CD4-positive, alpha-beta T cell treated with Interleukin-12 subunit alpha and Interleukin-12 subunit beta, for 1 hour (primary cell): ENCODE measurements at places on chromosomes 6 and 20.

GRCh38 chr6:136655239-136656014 lies 105.2 kb upstream of the MAP7 start:
- DNase-seq = no peak

GRCh38 chr20:830011-830521 lies 3.4 kb upstream of the FAM110A start:
- DNase-seq = no peak

DNA sequence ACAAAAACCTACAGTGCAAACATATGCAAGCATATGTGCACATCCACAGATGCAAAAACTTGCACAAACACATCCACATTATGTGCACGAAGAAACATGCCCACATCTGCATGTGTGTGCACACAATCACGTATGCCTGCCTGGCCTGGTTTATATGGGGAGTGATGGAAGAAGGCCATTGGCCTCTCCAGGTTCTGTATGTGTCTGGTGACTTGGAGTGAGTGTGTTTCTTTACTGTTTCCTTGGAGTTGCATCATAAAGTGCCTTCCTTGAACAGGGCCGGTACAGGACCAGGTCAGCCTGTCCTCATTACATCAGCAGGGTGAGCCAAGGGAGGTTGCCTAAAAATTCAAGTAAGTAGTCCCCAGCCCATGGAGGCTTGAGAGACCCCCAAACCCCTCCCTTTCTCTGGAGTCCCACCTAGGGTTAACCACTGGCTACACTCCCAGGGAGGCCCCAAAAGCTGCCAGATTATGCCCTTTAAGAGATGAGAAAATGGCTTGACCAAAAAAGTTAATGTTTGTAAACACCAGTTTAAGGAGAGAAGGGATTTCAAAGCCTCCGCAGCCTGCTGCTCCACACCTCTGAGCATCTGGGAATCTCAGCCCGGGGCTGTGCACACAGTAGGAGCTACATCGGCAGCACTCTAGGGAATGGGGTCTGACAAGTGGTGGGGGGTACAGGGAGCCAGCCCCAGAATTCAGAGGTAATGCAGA lies 140.8 kb downstream of the VEGFA start:
- no peak for DNase-seq

GRCh38 chr6:14110001-14110818 lies 7.4 kb upstream of the CD83 start:
- DNase-seq = no peak

DNA sequence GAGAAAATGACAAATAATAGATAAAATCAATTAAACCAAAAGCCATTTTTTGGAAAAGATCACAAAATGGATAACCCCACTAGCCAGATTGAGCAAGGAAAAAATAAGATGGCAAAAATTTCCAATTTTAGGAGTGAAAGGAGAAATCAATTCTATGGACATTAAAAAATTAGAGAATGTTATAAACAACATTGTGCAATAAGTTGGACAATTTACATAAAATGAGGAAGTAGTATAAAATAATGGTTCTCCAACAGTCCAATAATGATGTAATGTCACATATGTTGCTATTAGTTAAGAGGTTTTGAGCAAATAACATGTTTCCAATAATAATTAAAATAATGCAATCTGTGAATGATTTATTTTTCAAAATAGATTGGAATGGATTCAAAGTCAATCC lies 3.1 kb upstream of the SNAP91 start:
- DNase-seq = no peak

GRCh38 chr20:6595704-6596103 lies 171.8 kb upstream of the BMP2 start:
- DNase-seq = no peak

- DNase-seq = no peak
Observed at GRCh38 chr6:142359271-142359960, 57.6 kb downstream of the ADGRG6 start.

- no peak for DNase-seq
Observed at GRCh38 chr6:106847116-106847515, 127.4 kb downstream of the CD24 start.

GRCh38 chr20:53660078-53660909 lies 66.7 kb upstream of the ZNF217 start:
- DNase-seq = peak; percentile 31

DNA sequence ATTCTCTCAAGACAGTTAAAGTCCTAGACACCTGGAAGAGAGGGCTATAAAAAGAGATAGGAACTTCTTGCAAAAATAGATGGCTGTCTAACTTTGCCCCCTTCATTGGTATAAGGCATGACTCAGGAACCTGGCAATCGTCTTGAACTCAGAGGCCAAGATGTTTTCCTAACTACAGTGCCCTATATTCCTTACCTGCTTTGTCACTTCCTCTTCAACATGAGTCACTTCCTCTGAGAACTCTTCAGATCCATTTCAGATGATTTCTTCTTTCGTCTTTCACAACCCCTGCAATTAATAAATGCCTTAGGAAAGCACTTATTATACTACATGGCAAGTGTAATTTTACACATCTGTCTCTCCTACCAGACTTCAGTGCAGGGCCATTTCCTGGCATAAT lies 83.5 kb downstream of the HAO1 start:
- DNase-seq = no peak

DNA sequence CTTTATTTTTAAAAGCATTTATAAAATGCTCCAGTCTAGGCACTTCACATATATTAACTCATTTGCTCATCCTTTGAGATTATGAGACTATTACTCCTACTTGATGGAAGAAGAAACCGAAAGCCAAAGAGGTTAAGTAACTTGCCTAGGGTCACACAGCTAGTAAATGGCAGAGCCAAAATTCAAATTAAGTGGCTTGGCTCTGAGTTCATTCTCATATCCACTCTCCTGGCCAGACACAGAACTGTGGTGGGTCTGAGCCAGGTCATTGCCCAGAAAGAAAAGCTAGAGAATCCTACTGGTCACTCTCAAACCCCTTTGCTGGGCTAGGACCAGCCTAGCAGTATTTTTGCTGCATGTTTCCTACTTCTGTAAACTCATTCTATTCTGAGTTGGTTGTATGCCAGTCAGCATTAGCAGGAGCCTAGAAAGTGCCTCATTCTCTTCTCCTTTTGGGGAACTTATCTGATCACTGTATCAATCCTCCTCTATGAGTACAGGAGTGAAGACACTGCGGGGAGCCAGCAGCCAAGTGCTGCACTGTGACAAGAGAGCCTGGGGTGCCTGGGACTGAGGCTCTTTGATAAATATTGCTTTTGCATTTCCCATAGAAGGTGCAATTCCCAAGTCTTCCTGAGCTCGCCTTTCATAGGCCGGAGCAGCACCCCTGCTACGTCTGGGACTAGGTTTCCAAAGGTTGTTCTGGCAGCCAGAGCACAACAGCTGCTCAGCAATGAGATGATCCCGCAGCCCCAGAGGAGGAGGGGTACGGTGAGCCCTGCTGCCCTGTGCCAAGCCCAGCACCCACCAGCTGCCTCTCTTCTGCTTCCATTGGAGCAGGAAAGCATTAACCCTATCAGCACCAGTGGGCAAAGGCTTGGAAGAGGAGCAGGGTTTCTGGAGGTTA lies 728.3 kb downstream of the MAFB start:
- DNase-seq = no peak

- no peak for DNase-seq
Observed at GRCh38 chr20:20432618-20433286, 64.8 kb downstream of the INSM1 start.

DNA sequence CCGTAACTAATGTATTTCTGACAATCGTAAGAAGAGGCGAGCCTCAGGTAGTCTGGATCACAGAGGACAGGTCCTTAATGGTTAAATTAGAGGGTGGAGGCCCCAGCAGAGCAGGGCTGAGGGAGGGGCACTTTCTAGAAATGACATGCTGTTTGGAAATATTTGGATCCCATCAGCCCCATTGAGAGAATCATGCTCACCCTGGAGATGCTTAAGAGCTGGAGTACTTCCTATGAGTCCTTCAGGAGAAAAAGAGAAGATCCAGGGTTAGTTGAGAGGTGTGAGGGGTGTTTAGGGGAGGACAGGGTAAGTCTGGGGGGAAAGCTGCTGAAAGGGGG lies 123.0 kb downstream of the TCP11 start:
- DNase-seq = no peak

DNA sequence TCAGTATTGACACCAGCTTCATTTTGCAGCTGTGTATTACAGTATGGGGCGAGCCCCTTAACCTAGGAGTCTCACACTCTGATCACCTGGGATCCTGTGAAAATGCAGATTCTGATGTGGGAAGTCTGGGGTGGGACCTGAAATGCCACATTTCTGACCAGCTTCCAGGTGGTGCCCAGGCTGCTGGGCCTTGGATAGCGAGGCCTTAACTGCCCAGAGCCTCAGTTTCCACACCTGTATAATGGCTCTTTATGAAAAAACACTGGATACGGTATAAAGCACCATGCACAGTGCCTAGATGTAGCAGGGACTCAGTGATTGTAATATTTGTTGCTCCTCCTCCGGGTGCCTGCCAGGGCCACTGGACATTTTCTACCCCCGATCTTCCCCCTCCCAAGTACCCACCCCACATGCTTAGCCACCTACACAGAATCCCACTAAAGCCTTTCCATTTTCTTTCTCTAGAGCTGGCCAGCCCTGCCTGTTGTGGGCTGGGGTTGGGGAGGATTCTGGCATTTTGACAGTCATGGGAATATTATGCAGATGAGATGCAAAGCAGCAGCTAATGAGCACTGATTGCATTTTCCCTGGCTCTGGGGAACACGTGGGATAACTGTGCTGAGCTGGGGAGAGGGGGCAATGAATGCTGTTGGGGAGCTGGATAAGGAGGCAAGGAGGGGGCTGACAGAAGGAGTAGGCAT lies 44.8 kb downstream of the SPDEF start:
- no peak for DNase-seq
